ENCODE measurements at places on chromosomes 1 and 21.
A peak's percentile ranks its signal among the peaks of the same experiment; 100 is the strongest.

GRCh38 chr1:4510276-4510691 is 144.1 kb upstream of the AJAP1 start:
- no peak for DNase-seq

GRCh38 chr1:78755986-78756385 is 106.4 kb downstream of the IFI44 start:
- DNase-seq = no peak

DNA sequence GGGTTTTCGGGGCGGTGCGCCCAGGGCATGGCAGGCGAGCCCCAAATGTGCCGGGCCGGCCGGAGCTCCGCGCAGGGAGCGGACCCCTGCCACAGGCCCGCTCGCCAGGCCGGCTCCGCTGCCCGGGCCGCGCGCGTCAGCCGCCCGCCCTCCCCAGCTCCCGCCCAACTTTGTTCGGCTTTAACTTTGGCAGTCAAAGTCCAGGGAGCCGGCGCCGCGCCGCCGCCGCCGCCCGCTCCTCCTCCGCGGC is 488 bp downstream of the SLC35D1 start:
- peak; percentile 3 for DNase-seq

DNA sequence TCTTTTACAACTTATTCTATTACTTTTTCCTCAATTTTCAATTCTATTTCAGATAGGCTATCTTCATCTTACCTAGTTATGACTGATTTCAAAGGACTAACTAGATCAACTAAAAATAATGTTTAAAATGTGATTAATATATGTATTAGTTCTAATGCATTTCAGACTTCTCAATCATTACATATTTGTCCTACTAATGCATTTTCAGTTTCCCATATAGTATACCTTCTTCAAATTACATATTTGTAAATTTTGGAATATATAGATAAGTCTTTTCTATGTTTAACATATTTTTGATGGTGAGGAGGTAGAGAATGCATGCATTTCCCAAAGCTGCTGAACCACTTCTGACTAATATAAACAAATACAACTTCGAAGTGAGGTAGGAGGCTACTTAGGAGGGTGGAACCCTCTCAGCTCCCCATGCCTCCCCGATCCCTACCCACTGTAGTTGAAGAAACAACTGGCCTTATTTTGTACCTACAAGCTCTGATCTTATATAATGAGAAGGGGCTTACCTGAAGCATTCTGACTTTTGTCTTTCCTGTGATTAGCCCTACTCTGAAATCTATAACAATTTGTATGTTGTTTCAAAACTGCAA is 1.7 kb downstream of the TRMT1L start:
- DNase-seq = no peak

GRCh38 chr1:36352910-36353878 is 29.7 kb upstream of the EVA1B start:
- no peak for DNase-seq

GRCh38 chr1:147853391-147853790 is 49.2 kb upstream of the GJA8 start:
- DNase-seq = no peak

Data from stimulated activated CD4-positive, alpha-beta T cell treated with anti-CD3 and anti-CD28 coated beads, Interleukin-15, amount 100 ng/mL, for 48 hours (primary cell).